ENCODE measurements at places on chromosomes 4 and X.

GRCh38 chrX:34275699-34276098 lies 143.6 kb upstream of the FAM47A start:
- DNase-seq: peak; percentile 1

GRCh38 chr4:151417164-151417571 lies 8.2 kb downstream of the FHIP1A start:
- DNase-seq: no peak

DNA sequence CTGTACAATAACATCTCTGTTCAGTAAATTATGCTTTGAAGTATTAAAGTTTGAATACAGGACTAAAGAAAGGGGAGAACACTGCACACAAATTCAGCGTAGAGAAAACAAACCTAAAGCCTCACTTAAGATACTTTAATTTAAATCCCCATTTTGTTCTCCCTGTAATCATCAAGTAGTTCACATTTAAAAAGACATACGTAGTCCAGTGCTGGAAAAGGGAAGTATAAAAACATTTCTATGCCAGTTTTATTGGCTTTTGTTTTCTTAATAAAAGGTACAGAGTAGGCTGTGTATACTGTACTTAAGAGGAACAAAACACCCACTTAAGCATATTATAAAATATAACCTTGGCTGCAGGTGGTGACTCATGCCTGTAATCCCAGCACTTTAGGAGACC lies 101.6 kb downstream of the FGF16 start:
- no peak for DNase-seq

- DNase-seq: no peak
Measured at GRCh38 chrX:20313899-20314298, 47.2 kb upstream of the RPS6KA3 start.

GRCh38 chr4:39114436-39114835 lies 52.4 kb downstream of the KLHL5 start:
- DNase-seq: no peak

- no peak for DNase-seq
Measured at GRCh38 chr4:159787901-159788300, 685.0 kb downstream of the RAPGEF2 start.

GRCh38 chrX:107701493-107702121 lies 73.3 kb downstream of the PRPS1 start:
- DNase-seq: no peak

DNA sequence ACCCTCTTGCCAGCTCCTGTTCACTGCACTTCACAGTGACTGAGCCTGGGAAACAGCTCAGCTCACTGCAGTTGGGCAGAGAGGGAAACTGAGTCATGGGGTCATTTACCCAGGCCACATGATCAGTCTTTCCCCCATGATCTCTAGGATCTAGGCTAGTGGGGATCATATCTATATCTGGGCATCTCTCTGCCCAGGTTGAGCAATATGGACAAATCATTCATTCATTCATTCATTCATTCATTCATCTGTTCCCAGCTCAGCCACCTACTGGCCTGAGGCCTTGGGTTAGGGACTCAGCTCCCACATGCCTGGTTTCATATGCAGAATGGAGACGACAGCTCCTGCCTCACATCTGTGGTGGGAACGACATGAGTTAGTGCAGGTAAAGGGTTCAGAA lies 45.3 kb upstream of the HMX1 start:
- DNase-seq: no peak

DNA sequence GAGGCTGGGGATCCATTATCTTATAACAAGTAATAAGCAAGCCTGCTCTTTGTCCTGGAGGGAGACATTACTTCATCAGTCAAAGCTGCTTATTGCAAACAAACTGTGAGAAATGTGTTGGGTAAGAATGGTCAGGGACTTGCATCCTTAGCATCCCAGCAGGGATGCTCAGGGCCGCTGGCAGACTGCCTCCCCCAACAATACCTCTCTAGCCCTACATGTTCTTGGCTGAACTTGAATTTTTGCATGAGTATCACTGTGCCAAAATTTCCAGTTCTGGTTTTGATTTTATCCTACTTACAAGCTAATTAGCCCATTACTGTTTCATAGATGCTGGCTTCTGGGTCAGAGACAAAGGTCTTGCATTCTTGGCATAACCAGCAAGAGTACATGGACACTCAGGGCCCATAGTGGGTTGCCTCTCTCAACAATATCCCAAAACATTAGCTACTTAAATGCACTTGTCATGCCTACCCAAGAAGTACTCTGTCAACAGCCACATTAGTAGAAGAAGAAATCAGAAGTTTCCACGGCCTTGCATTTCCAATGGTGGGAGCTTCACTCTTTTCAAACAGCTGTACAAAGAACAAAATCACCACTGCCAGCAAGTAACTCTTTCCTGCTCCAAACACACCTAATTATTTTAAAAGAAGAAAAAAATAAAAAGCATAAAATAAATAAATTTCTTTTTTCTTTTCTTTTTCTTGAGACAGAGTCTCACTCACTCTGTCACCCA lies 41.9 kb upstream of the NEUROG2 start:
- no peak for DNase-seq

GRCh38 chr4:7398104-7398423 lies 36.7 kb downstream of the PSAPL1 start:
- no peak for DNase-seq

- DNase-seq: no peak
Measured at GRCh38 chrX:133668225-133668931, 253.1 kb upstream of the GPC4 start.

- peak; percentile 37 for DNase-seq
Measured at GRCh38 chr4:163544407-163545038, 50.0 kb downstream of the TMA16 start.

All from NCI-H146 (cell line).